ENCODE measurements at places on chromosomes 11 and 22. TPM values are rescaled to one million over a fixed set of nuclear protein-coding genes. Genes with fewer than 3 reads are reported as not detected.
A peak's percentile ranks its signal among the peaks of the same experiment; 100 is the strongest.

MS4A3 gene
- total RNA-seq, result not detected

GRCh38 chr11:1459764-1460395 lies 26.7 kb downstream of the MOB2 start:
- no peaks in the 10 kb centered on the region for H3K36me3 ChIP-seq
- H3K27me3 ChIP-seq, result no peaks in the 10 kb centered on the region
- DNase-seq, result no peak

- H3K4me1 ChIP-seq, result no peaks in the 10 kb centered on the region
- DNase-seq, result no peak
- H3K27ac ChIP-seq, result no peak overlapping the region
- no peak overlapping the region for H3K4me3 ChIP-seq
- H3K36me3 ChIP-seq, result no peaks in the 10 kb centered on the region
Observed at GRCh38 chr11:20451568-20451967, 64.1 kb downstream of the PRMT3 start.

DNA sequence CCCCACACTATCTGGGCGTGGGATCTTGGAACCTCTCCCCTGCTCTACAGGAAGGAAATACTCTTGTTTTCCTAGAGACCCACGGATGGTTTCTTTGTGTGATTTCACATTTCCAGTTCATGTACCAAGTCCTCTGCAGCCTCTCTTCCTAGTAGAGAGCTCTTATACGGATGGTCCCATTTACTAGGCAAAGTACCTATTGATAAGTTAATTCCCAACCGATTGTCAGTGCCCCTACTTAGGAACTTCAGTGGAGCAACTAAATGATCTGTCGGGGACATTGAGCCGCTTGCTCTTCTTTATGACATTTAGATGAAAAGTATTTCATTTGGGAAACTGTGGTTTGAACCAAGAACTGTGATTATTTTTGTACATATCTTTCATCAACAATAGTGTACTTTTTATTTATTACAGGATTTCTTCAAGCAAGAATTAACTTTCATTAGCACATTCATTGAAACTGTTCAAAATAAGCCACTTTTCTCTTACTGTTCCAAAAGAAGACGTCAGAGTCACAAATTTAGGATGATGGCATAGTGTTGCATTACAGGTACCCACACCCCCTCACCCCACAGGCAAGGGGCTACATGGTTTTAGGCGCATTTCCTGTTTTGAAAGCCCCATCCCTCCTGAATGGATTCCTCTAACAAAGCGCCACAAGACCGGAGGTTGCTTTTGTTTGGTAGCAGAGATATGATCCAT lies 34.2 kb downstream of the ELMOD1 start:
- H3K4me1 ChIP-seq, result no peaks in the 10 kb centered on the region
- H3K27me3 ChIP-seq, result no peaks in the 10 kb centered on the region
- H3K36me3 ChIP-seq, result no peaks in the 10 kb centered on the region
- no peak overlapping the region for H3K27ac ChIP-seq

DNA sequence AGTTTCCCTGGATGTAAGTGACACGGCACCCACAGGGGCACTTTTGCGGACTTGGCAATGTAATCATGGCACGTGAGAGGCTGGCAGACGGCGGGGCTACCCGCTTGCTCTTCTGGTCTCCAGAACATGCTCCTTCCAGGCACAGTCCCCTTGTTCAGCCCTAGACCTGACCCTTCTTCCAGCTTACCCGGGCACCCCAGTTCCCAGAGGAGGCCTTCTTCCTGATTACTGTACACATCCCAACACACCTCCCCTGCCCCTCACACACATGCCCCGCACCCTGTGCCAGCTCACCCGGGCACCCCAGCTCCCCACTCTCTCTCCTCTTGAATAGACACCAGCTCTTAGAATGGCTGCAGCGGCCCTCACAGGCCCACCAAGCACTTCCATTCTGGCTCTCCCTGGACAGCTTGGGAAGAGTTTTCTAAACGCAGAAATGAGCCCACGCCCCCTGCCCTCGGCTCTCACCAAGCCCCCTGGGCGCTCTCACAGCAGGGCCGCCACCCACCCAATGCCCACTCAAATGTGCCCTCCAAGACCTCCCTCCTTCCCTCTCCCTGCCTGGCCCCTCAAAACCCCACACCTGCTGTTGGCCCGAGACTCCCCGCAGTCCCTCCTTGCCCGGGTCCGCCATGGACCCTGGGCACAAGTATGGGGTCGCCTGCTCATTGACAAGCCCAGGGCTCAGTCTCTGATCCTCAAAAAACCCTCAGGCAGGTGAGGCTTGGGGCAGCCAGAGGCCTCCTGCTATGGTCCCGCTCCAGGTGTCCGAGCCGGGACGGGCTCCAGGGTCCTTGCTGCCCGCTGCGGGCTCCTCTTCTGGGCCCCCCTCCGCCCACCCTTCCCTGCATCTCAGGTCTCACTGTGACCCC lies 88.5 kb downstream of the WNT7B start:
- no peaks in the 10 kb centered on the region for H3K4me1 ChIP-seq
- no peaks in the 10 kb centered on the region for H3K36me3 ChIP-seq
- peak; percentile 76 for DNase-seq
- peaks cover 94% of the 10 kb centered on the region for H3K27me3 ChIP-seq
- H3K27ac ChIP-seq, result no peak overlapping the region
- H3K4me3 ChIP-seq, result no peak overlapping the region

GRCh38 chr22:36961626-36962025 lies 48.2 kb downstream of the CSF2RB start:
- H3K27ac ChIP-seq, result no peak overlapping the region
- peaks cover 25% of the 10 kb centered on the region for H3K27me3 ChIP-seq
- H3K36me3 ChIP-seq, result no peaks in the 10 kb centered on the region
- no peak overlapping the region for H3K4me3 ChIP-seq

DNA sequence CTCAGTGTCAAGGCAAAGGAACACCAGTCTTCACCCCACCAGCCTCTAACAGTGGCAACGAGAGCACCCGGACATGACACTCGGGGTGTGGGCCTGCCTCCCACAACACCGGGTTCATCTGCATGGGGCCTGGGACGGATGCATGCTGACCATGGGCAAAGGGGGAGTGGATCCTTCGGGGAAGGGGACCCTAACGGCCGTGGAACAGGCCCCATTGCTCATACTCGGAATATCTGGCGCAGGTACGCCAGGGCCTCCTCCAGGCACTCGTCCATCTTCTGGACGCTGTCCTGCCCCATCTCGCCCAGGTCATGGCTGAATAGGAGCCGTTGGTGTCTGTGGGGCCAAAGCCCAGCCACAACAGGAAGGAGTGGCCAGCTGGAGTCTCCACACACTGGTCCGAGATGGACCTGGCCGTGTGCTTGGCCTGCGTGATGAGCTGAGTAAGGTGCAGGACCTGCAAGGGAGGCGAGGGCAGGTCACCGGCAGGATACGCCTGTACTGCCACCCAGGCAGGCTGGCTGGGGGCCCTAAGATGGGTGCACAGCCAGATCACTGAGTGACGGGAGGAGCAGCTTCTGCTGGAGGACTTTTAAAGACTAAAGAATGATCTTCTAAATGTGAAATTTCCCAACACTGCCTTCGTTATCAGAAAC lies 96.8 kb downstream of the MED15 start:
- H3K4me3 ChIP-seq, result no peak overlapping the region
- no peaks in the 10 kb centered on the region for H3K4me1 ChIP-seq
- no peaks in the 10 kb centered on the region for H3K36me3 ChIP-seq
- no peaks in the 10 kb centered on the region for H3K27me3 ChIP-seq
- DNase-seq, result no peak

DNA sequence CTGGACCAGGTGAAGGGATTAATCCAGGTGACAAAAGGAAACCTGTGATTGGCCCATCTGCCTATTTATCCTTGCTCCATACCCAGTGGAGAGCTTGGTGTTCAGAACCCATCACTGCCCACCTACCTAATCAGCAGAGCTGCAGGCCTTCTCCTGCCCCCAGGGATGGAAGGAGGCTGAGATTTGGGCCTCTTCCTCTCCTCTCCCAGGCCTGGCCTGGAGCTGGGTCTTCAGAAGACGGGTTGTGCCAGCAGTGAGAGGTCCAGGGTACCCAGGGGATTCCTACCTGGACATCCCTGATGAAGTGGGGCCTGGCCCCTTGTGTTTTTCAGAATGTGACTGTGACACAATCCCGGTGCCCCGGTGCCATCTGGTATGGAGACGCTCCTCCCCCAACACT lies 80.3 kb upstream of the MYOD1 start:
- DNase-seq, result no peak
- H3K4me3 ChIP-seq, result no peak overlapping the region
- no peaks in the 10 kb centered on the region for H3K4me1 ChIP-seq
- no peaks in the 10 kb centered on the region for H3K36me3 ChIP-seq
- H3K27ac ChIP-seq, result no peak overlapping the region

- H3K4me1 ChIP-seq, result no peaks in the 10 kb centered on the region
- no peak overlapping the region for H3K4me3 ChIP-seq
- H3K27ac ChIP-seq, result no peak overlapping the region
- DNase-seq, result no peak
- no peaks in the 10 kb centered on the region for H3K27me3 ChIP-seq
Observed at GRCh38 chr11:116387641-116388040, 385.1 kb downstream of the BUD13 start.

DNA sequence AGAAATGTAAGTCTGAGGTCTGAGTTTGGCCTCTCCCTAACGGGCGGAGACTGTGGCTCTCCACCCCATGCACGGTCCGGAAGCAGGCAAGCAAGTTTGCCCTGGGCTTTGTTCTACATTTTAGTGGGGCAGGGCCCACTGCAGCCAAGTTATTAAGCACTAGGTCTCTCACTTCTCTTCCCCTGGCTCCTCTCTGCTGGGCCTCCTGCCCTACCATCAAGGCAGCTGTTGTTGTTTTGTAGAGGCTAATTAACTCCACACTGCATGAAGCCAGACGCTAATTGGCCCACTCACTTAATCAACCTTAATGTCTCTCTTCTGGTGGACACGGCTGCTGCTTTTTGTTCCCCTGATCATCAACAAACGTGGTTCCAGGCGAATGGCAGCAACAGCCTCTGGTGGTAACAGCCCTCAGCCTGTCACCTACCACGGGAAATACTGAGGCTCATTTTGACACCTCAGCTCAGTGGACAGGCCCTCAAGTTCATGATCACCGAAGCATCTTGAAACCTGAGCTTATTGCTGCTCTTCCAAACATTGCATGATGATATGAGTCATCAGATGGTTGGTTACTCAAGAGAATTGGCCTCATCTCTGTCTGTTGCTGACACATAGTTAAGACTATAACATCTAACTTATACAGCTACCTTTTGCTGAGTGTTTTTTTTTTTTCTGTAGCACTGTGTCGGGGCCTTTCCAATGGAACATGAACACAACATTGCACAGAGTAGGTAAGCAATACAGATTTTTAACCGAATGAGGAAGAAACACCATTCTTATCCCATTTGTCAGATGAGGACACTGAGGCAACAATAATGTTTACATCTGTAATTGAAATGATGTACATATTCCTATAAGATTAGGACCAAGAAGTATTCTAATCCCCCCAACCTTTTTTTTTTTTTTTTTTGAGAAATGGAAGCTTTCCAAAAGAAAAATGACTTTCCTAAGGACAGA lies 20.8 kb upstream of the LMO2 start:
- H3K36me3 ChIP-seq, result no peaks in the 10 kb centered on the region
- DNase-seq, result peak; percentile 52
- H3K4me3 ChIP-seq, result no peak overlapping the region
- H3K4me1 ChIP-seq, result no peaks in the 10 kb centered on the region
- H3K27me3 ChIP-seq, result no peaks in the 10 kb centered on the region
- H3K27ac ChIP-seq, result no peak overlapping the region

DNA sequence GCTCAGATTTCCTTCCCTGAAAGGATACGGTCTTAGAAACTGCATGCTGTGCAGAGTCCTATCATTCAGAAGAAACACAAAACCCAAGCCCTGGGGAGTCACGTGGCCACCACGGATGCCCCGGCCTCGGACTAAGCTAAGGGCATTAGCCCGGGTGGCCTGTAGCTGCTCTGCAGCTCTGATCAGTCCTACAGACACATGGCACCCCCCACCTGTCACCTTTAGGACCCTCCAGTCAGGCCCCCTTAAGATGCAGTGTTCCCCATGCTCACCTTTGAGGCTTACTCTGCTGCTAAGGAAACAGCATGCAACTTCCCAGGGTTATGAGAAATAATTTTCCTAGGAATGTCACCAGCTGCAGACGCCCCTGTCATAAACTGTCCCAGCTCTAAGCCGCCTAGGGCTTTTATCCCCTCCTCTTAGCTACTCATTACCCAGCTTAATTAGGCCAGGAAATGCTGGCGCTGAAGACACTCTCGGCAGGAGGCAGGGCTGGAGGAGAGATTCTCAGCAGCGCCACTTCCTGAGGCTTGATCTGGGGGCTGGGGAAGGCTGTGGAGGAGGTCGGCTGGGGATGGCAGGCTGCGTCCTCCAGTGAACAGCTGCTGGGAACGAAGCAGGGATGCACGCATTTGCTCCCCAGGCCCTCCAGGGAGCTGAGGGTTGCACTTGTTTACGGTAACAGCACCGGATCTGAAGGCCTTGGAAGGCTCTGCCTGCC lies 47.2 kb upstream of the ADA2 start:
- no peak overlapping the region for H3K4me3 ChIP-seq
- no peak overlapping the region for H3K27ac ChIP-seq
- DNase-seq, result peak; percentile 48

DNA sequence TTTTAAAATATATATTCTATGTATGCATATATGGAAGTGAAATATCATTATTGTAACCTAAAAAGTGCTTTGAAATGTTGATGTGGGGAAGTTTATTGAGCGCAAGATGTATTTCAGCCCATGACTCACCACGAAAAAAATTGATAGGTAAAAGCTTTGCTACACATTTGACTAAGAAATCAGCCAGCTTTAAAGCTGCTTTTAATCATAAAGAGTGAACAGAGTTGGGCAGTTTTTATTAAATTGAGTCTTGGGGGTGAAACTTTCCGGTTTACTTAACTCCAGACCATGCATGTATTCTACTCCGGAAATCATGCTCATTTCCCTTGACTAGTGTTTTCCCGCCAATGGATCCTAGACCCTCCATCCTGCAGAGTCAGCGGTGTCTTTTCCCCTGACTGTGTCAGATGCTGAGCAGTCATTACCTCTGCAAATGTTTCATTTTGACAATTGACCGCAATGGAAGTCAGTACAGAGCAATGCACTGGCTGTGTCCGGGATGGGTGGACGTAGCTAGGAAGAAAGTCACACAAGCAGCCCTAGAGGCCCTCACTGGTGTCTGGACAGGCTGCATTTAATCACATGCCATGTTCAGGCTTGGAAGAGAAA lies 47.2 kb upstream of the MPEG1 start:
- no peaks in the 10 kb centered on the region for H3K27me3 ChIP-seq
- no peak overlapping the region for H3K4me3 ChIP-seq
- H3K4me1 ChIP-seq, result no peaks in the 10 kb centered on the region
- H3K36me3 ChIP-seq, result no peaks in the 10 kb centered on the region
- no peak overlapping the region for H3K27ac ChIP-seq
- no peak for DNase-seq

- H3K4me3 ChIP-seq, result no peak overlapping the region
- H3K4me1 ChIP-seq, result peaks cover 7% of the 10 kb centered on the region
- H3K36me3 ChIP-seq, result no peaks in the 10 kb centered on the region
- H3K27ac ChIP-seq, result peak overlapping the region; percentile 45
- no peaks in the 10 kb centered on the region for H3K27me3 ChIP-seq
Observed at GRCh38 chr22:19184276-19184997, 5.9 kb upstream of the SLC25A1 start.

DNA sequence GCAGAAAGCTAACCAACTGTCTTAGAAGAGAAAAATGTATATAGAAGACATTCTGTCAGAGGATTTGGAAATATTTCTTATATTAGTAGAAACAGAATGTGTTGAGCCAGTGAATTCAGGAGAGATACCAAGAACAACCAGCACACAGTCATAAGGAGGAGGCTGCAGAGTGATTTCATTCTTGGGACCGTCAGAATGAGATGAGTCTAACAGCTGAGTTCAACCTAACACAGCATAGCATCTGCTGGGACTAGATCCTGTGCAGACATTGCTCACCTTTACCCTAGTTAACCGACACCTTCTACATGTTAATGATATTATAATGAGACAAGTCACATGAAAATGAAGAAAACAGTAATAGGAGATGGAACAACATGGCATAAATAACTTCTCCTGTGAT lies 85.5 kb downstream of the XRRA1 start:
- no peak for DNase-seq
- no peak overlapping the region for H3K4me3 ChIP-seq
- H3K4me1 ChIP-seq, result no peaks in the 10 kb centered on the region

All from left lung (tissue), 14 donors.